Stimulated activated CD4-positive, alpha-beta T cell treated with anti-CD3 and anti-CD28 coated beads, Interleukin-15, amount 100 ng/mL, for 48 hours (primary cell): ENCODE measurements at places on chromosomes 1 and 21.

DNA sequence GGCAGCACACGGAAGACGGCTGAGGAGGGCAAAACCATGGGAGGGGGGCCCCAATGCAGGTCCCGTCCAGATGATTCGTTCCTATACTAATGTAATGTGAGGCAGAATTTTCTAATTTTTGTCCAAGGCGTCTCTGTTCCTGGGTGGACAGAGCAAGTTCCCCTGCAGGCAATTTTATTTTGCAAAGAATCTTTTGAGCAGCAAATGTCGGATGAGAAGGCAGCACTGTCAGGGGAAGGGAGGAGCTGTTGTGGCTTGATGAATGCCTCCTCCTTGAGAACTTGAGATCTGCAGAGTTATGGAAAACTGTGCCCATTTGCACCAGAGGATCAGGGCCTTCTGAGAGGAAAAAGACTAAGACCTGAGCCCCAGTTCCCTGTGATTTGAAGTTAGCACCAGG lies 17.3 kb downstream of the SLC1A7 start:
- no peak for DNase-seq

DNA sequence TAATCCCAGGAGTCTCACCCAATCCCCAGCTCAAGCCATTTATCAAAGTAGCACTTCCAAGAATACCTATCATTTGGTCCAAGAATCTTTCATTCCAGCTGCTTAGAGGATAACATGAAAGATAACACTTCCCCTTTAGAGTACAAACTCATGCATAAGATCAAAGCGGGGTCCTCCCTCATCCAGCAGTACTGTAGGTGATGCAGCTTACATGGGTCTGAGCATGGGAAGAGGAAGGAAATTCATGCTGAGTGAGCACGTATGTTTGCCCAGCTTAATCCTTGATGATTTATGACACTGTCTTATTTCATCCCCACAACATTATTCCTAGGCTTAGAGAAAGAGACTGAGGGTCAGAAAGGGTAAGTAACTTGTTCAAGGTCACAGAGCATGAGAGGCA lies 167.1 kb upstream of the GJB5 start:
- no peak for DNase-seq

GRCh38 chr1:40983286-40983685 lies 3.8 kb downstream of the CTPS1 start:
- no peak for DNase-seq

GRCh38 chr1:114831276-114831994 lies 23.2 kb upstream of the SYCP1 start:
- no peak for DNase-seq
